ENCODE measurements at places on chromosomes 12 and 14.

- DNase-seq: no peak
Measured at GRCh38 chr14:78005325-78005724, 164.8 kb upstream of the NRXN3 start.

- DNase-seq: no peak
Measured at GRCh38 chr12:71475280-71475679, 35.7 kb downstream of the LGR5 start.

DNA sequence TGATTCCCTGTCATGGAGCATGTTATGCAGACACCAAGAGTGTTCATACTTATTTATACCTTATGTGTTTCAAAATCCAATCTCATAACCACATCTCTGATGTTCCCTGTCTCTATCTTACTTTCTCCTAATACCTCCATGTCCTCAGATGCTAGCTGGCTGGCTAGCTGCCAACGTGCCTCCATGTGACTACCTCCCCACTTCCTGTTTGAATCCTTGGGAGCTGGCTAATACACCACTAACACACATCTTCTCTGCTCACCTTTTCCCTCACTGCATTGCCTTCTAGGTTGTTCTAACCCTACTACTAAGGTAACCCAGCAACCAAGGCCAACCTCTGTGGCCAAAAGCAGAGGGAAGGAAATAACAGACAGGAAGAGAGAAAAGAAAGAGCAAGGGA lies 27.3 kb downstream of the TTC5 start:
- no peak for DNase-seq

GRCh38 chr14:68652433-68652690 lies 140.5 kb downstream of the ZFP36L1 start:
- DNase-seq: no peak

- DNase-seq: no peak
Measured at GRCh38 chr12:24709216-24709615, 239.7 kb downstream of the BCAT1 start.

DNA sequence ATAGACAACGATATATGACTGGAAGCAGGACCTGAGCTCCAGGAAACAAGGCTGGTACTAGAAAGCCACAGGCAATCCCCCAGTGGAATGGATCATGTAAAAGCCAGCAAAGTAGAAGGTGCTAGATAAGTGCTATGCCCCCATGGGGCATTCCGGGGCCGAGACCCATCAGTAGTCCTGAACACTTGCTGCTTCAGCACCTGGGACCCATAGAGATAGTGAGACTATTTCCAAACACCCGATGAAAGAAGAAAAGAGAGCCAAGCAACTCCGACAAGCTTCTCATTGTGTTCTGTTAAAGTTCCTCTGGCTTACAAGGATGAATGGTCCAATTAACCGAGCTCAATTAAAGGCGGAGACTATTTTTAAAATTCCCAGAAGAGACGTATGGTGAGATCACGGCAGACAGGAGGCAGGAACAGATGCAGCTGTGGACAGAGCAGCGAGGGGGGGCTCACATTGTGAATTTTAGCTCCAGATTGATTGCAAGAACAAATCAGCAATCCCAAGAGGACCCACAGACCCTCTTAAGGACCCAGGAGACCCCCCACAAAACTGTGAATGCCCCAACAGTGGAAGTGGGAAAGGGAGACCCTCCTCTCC lies 142.5 kb upstream of the OVCH1 start:
- no peak for DNase-seq

DNA sequence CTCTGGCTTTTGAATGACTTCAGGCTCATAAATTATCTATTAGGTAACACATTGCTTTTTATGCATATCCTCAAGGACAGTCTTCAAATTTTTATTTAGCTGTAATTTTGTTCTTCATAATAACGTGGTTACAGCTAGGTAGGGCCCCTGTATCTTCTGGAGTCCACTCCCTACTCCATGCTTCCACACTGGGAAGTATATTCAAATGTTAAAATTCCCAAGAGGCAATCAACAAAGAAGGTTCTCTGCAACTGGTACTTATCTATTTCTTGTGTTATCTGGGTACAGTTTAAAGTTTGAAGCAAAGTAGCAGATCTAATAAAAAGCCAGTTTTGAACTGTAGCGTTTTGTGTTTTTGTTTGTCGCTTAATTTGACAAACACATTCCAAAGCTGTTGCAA lies 20.1 kb upstream of the BAZ1A start:
- DNase-seq: no peak

GRCh38 chr12:19908830-19909229 lies 459.5 kb upstream of the PDE3A start:
- no peak for DNase-seq

DNA sequence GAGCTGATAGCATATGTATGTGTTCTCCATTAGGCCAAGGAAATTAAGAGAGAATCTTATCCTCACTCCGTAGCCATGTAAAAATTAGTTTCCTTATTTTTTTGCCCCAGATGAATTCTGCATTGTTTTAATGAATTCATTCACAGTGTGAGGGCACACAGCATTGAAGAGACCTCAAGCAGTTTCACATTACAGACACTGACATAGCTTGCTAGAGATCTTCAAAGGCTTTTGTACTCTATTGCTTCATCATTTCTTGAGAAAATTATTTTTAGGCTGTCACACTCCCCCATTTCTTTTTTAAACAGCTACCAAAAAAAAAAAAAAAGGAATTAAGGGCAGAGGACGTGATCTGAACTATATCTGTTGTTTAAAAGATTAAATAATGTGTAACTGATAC lies 251.1 kb downstream of the BCAT1 start:
- no peak for DNase-seq

GRCh38 chr14:90272523-90272922 lies 16.2 kb downstream of the PSMC1 start:
- DNase-seq: no peak

GRCh38 chr14:20460458-20461224 lies 593 bp downstream of the PIP4P1 start:
- DNase-seq: no peak

DNA sequence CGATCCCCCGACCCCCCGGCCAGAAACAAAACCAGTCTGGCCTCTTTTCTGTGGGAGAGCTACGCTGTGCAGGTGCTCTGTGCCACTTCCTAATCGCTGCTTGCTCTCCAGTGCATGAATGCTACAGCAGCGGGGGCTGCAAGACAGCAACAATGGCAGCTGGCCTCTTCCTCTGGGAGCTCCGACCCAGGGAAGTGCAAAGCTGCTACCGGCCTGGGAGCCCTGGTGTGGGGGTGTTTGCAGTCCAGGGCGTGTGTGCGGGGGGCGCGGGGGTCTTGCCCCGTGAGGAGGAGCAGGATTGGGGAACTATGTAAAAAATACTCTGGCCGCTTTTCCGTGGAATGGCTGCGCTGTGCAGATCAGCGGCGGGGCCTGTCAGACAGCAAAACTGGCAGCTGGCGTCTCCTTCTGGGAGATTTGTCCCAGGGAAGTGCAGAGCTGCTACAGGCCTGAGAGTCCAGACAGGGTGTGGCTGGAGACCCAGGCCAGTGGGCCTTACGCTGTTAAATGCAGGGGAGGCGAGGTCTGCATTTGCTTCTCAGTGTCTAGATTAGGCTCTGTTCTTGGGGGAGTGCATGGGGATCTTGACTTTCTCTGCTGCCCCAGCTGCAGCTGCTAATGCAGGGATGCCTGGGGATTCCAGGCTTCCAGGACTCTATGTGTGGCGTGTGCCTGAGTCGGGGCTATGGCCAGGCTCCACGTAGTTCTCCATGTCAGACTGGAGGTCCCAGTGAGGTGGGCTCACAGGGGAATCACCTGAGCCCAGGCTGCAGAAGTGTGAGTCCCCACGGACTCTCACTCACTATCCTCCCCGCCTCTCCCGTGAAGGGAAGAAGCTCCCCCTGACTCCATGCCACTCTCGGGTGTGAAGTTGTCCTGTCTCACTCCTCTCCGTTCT lies 344.5 kb downstream of the AEBP2 start:
- no peak for DNase-seq

DNA sequence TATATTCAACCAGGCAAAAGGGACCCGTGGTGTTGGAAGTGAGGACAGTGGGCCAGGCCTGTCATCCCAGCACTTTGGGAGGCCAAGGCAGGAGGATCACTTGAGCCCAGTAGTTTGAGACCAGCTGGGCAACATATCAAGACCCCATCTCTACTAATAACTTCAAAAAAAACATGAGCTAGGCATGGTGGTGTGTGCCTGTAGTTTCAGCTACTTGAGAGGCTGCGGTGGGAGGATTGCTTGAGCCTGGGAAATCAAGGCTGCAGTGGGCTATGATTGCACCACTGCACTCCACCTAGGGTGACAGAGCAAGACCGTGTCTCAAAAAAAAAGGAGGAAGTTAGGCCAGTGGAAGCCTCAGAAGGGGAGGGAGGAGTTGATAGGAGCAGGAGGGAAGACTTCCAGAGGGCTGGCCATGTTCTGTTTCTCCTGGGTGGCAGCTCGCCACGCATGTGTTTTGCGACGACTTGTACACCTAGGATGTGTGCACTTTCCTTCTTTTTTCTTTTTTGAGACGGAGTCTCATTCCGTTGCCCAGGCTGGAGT lies 10.1 kb downstream of the SLC25A29 start:
- DNase-seq: no peak

DNA sequence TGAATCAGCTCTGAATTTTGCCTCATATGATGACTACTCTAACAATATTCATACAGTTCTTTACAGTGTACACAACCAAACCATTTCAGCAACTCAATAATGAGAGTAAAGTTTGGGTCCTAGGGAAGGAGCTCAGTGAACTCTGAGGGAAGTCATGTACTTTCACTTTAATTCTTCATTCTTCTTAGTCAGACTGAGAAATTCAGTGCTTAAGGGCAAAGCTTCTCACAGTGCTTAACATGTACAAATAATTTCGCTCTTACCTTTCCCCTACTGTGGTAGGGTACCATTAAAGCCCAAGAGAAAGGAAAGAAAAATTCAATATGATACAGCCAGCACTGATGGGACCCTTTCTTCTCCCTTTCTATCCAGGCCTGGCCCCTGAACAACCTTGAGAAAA lies 435.0 kb downstream of the NELL2 start:
- DNase-seq: no peak

GRCh38 chr14:81669308-81669707 lies 135.7 kb upstream of the SEL1L start:
- no peak for DNase-seq

- no peak for DNase-seq
Measured at GRCh38 chr12:28308891-28309290, 118.6 kb downstream of the CCDC91 start.

DNA sequence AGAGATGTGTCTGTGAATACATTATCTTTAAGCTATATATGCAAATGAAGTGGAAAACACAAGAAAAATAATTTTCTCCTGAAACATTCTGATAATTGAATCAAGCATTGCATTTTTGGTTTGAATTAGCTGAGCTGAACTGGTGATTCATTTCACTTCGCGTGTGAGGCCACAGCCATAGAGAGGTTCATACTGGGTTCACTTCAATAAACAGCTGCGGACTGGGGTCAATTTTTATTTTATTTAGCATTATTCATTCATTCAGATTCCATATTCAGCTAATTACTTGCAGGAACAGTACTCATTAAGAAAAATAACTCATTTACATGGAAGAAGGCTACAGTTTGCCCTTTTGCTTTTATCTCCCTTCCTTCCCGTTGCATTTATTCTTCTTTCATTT lies 195.2 kb upstream of the LRIG3 start:
- DNase-seq: no peak

- DNase-seq: no peak
Measured at GRCh38 chr14:20343862-20344220, 406 bp downstream of the PARP2 start.

DNA sequence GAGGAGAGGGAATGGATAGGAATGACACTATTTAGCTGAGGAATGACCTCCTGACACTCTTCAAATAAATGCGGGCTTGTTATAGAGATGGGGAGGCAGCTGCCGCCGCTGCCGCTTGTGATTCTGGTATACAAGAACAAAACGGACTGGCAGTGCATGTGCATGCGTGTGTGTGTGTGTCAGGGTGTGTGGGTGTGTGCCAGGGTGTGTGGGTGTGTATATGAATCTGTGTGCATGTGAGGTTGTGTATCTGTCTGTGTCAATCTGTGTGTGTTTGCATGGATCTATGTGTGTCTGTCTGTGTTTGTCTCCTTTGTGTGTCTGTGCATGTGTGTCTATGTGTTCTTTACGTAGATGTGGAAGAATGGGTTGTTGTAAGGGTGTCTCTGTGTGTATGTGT lies 26.0 kb upstream of the LHX5 start:
- no peak for DNase-seq
